A673 (cell line): ENCODE measurements at places on chromosomes 1 and 21.

DNA sequence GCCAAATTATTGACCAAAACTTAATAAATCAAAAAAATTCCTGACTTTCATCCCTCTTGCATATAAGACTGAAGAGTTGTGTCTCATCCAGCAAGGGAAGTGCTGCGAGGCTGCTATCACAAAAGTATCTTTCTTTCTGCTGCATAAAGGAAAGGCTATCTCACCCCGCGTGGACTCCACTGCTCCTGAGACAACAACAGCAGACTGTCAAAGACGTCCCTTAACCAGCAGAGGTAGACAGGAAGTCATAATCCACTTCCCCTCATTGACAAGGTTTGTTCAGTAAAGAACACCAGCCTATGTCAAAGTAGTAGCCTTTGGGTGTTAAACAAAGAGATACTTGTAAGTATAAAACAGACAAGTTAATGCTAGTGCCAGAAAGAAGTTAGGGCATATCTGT, 29.4 kb downstream of the VPS26C start:
- DNase-seq = no peak

- no peak for DNase-seq
These were observed 53.3 kb downstream of the MRPS6 start for GRCh38 chr21:34126691-34127090.

DNA sequence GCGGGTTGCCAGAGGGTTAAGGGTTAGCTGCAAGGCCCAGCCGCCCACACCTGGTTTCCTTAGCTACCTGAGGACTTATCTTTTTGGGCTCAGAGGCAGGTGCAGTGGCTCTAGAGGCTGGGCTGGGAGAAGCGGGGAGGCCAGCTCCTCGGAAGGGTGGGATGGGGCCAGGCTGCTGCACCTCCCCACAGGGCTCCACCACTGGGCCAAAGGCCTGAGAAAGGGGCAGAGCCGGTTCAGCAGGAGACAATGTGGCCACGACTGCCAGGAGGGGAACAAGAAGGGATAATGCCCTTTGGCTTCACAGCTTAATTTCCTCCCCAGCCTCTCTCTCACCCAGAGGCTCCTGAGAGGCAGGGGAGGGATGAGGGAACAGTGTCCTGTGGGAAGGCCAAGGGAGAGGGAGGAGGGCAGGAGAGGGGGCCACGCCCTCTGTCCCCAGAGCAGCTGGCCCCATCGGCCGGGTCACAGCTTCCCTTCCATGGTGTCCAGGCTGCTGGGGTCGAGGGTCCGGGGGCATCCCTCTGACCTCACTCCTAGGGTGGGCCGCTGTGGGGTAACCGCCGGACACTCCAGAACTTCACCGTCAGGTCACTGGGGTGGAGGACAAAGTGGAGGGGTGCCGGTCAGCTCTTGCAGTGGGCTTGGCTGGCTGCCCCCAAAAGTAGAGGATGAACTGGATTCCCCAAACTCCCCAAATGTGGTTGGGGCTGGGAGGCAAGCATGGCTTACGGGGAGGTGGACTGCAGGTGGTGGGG, 50.4 kb downstream of the KIF21B start:
- no peak for DNase-seq

DNA sequence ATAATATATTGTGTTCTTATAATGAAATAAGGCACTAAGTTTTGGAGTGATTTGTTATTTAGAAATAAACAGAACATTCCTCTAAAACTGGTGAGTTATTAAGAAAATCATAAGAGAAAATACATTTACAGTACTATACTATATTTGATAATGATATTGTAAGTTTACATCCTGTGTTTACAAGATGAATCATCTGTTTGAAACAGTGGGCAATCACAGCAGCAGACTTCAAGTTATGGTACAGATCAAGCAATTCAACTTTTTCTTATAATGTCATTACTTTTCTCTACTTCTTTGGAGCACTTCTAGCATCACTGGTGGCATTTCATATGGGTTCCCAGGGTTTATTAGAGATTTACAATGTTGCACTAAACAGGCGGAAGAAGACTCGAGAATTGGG, 86.5 kb upstream of the BRINP3 start:
- no peak for DNase-seq

DNA sequence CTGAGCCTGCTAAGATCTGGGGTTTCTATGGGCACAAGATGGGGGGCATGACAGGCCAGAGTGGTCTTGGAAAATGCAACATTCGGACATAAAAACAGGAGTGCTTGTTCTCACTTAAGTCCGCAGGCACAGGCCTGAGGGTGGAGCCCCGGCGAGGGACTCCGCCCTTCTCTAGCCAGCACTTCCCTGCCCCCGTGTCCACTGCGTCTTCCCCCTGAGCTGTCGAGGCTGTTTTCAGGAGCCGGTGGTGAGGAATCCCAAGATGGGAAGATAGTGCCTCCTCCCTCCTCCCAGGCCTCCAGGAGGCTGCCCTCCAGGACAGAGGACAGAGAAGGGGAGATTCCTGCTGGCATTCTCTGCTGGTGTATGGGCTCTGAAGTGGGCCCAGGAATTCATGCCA, 105.2 kb downstream of the TLR5 start:
- no peak for DNase-seq

- DNase-seq = no peak
These were observed 2.1 kb downstream of the RBM15 start for GRCh38 chr1:110341146-110341871.

GRCh38 chr1:17441265-17441992, 2.0 kb upstream of the RCC2 start:
- peak; percentile 53 for DNase-seq

GRCh38 chr1:224720216-224720615, 104.1 kb downstream of the CNIH3 start:
- DNase-seq = no peak

DNA sequence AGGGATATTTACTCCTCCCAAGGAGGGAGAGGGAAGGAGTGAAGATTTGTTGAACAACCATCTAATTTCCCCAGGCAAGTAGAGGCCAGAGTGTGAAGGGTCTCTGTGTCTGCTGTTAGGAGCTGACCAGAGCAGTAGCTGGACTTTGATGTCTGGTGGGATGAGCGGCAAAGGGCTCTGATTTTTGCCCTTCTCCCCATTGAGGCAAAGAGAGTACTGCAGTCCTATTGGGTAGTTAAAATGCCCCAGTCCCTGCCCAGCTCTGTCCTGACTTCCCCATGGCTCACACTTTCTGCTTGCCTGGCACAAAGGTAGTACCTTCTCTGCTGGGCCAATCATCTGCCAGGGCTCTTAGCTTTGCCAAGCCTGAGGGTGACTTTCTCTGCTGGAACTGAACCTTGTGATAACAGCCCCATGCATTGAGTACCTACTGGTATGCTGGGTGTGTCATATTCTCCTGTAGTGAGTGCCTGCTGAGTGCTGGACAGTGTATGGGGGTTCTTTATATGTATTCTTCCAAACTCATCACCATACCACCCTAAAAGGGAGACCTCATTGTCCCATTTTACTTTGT, 64.0 kb upstream of the SELENON start:
- no peak for DNase-seq

DNA sequence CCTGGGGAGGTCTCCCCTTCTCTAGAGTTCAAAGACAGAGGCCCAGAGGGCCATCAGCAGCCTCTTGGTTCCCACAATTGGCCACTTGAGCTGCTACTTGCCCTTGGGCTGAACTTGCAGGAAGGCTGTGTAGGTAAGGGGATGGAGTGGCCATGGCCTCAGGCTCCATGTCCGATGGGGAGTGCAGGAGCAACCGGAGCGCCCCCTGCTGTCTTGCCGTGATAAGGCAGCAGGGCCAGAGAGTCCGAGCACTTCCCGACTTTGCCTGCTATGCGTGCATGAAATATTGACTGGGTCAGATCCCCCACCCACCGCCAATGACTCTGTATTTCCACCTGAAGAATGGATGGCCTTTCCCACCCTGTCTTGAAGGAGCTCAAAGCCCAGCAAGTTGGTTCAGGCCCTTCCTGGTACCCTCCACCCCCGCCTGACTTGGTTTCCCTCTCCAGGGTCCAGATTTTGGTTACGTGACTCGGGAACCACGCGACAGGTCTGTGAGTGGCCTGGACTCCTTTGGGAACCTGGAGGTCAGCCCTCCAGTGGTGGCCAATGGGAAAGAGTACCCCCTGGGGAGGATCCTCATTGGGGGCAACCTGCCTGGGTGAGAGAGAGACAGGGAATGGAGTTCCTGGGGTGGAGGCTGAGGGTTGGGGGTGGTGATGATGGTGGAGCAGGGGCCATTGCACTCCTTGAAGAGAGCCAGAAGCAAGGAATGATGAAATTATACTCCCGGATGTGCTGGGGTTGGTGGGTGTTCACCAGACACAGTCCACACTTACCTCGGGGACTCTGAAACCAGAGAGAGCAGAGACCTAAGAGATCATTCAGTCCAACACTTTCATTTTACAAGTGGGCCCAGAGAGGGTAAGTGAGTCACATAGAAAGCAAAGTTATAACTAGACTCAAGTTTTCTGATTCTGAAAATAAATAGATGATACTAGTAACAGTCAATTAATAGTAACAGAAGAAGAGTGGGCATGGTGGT, 25.6 kb downstream of the PADI3 start:
- peak; percentile 67 for DNase-seq

- peak; percentile 96 for DNase-seq
These were observed 41.3 kb upstream of the OSBPL9 start for GRCh38 chr1:51575406-51576084.

DNA sequence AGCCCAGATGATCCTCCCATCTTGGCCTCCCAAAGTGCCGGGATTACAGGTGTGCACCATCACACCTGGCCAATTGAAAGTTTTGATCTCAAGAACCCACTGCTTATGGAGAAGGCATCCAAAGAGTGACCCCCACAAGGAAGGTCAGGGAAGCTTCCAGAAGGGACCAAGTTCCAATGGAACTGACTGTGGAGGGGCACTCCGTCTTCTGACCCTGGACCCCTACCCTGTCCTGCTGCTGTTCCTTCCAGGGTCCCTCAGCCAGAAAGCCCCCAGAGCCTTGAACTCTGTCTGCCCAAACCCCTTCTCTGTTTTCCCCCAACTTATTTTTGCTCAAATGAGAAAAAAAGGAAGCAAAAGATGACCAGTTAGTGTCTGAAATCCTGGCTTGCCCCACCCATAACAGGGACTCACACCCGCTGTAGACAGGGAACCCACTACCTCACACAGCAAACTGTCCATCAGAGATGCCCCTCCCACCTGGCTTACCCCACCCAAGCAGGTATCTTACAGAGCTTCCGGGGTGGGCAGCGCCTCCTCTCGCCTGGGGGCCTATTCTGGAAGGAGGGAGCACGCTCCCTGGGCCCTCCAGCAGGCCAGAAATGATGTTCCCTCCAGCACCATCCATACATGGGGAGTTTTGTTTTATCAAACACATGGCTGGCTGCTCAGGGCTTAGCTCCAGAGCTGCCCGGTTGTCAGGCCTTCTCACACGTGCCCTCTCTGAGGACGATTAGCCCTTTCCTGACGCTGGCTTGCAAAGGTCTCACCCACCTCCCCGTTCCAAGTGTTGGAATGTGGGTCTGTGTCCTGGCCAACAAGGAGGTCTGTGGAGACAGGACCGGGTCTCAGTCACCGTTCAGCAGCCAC, 3.1 kb upstream of the WNT3A start:
- no peak for DNase-seq

GRCh38 chr21:35377505-35378090, 328.5 kb upstream of the RUNX1 start:
- DNase-seq = no peak

GRCh38 chr1:1842360-1843146, 48.3 kb downstream of the GNB1 start:
- DNase-seq = no peak

DNA sequence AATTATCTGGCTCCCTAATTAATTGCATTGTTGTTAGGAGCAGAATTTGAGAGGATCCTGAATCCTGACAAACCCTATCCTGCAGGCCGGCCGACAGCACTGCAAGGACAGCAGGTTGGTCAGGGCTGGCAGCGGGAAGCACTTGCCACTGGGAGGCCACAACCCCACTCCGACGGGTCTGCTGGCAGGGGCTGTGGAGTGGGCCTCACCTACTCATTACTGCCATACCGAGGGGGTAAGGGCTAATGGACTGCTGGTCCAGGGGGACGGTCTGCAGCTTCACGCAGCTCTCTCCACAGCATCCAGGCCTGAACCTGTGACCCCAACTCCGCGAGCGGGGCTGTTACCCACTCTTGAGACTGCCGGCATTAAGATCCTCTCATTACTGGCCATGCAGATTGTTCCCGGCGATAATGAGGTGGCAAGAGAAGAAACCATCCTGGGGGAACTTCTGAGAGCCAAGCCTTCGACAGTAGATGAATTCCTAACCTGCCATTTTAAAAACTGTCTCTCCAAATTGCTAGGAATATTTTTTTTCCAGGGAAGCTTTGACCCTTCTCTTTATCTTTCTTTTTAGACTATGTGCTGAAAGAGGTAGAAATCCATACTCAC, 501.3 kb downstream of the OMA1 start:
- no peak for DNase-seq

- DNase-seq = no peak
These were observed 15.1 kb downstream of the MIIP start for GRCh38 chr1:12034381-12034801.

DNA sequence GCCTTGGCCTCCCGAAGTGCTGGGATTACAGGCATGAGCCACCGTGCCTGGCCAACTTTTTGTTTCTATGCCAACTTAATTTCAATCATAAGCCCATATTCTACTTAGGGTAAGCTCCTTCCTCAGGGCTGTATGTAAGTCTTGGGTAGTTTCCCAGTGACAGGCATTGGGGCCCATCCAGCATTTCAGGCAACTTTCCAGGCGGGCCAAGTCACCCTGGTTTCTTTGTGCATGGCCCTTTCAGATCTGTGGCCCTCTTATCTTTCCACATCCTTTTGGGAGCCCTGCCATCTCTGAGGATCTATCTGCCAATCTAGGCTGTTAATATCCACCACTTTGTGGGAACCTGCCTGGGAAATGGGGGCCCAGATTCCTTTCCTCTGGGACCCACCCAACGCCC, 58.7 kb downstream of the TNN start:
- DNase-seq = no peak

DNA sequence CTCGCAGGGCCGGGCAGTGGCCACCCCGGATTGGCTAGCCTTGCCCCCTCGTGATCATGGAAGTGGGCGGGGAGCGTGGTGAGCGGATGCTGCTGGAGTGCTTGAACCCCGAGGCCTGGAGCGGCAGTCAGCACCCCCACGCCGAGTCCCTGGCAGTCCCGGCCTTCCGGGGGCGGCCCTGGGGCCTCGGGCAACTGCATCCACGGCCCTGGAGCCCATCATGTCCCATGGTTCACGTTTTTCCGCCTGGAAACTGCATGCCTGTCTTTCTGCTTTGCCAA, 45.6 kb downstream of the CDC7 start:
- DNase-seq = no peak

GRCh38 chr1:233600488-233600887, 13.4 kb upstream of the KCNK1 start:
- DNase-seq = no peak

DNA sequence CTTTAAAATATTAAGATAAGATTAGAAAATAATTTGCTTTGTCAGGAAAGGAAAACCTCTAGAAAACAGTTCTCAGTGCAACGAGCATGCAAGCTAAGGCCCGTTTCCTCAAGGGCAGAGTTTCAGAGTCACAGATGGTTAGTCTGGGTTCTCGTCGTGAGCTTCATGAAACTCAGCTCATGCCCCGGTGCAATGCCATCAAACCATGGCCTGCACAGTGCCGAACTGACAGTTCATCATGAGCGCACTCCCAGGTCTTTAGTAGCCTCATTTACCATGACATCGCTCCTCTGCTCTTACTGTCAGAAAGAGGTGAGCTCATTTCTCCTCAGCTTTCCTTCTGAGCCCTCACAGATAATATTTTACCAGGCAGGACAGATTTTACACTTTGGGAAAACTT, 319.2 kb downstream of the NTNG1 start:
- DNase-seq = no peak
